ENCODE measurements at places on chromosomes 1 and 21.

- DNase-seq, result no peak
Observed at GRCh38 chr1:36977731-36978406, 56.4 kb downstream of the GRIK3 start.

GRCh38 chr1:209446356-209446755 lies 137.2 kb upstream of the CAMK1G start:
- DNase-seq, result no peak

- no peak for DNase-seq
Observed at GRCh38 chr1:22826604-22827580, 116.3 kb downstream of the EPHB2 start.

- no peak for DNase-seq
Observed at GRCh38 chr1:85656256-85656655, 52.0 kb downstream of the ZNHIT6 start.

DNA sequence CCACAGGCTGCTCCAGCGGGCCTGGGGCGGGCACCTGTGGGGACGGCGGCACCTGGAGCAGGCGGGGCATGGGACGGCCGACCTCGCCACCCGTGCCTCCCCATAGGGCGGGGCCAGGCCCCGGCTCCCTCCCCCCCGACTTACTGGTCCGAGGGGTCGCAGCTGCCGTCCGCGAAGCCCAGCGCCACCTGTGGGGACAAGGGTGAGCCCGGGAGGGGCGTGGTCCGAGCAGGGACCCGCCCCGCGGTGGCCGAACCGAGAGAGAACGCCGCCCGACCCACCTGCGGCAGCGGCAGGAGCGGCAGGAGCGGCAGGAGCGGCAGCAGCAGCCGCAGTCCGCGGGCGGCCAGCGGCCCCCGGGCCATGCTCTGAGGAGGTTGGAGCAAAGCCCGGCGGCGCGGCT lies at the start of gene TMEM52:
TSS of gene TMEM52 (minus strand) at position 379 of the 403 bp plus-strand sequence. CDS start at position 365, 14 bp downstream.
- DNase-seq, result no peak

GRCh38 chr1:212967801-212968200 lies 17.5 kb downstream of the VASH2 start:
- DNase-seq, result no peak

- no peak for DNase-seq
Observed at GRCh38 chr1:15454256-15454655, 2.3 kb upstream of the CELA2A start.

GRCh38 chr21:17560377-17561025 lies 47.7 kb downstream of the CXADR start:
- DNase-seq, result no peak

DNA sequence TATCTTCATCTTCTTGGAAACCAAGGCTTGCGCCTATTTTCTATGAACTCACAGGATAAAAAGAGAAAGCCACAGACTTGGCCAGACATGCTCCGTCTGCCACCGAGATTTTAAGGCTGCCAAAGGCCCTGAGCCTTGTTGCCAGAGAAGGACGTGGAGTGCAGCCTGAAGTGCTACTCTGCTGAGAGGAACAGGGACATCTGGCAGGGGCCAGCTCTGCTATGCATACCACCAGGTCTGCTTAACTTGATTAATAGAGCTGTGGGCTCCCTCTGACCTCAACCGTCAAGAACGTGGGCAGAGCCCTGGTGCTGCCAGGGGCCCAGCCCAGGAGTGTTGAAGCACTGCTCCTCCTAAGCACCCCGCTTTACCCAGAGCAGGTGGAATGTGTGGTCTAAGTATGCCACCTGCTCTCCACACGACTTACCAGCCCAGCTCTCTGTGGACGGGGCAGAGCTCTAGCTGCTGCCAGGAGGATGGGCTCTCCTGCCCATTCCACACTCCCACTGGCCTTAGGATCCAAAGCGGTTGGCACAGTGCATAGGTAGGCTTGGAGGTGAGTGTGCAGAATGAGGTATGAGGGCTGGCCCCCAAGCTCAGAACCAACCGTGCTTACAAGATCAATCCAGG lies 10.6 kb downstream of the HCRTR1 start:
- DNase-seq, result no peak

- no peak for DNase-seq
Observed at GRCh38 chr1:1024149-1024770, 4.3 kb downstream of the AGRN start.

GRCh38 chr1:64543831-64544230 lies 73.9 kb downstream of the CACHD1 start:
- DNase-seq, result no peak

DNA sequence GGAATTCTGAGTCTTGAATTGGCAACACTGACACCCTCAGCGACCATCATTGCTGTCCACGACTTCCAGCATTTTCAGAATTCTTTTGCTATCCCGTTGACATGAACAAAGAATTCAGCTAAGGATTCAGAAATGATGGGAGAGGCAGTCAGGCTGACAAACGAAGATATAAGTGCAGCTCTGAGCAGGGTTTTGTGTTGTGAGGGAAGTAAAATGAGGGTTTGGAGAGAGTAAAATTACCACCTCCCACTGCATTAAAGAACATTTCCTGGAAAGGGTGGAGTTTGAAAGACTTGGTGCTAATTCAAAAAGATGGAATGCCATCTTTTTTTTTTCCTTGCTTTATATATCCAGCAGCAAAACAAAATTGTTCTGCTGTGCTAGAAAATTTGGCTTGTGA lies 4.9 kb upstream of the ELK4 start:
- no peak for DNase-seq

- DNase-seq, result no peak
Observed at GRCh38 chr1:162878000-162878596, 17.1 kb upstream of the CCDC190 start.

- no peak for DNase-seq
Observed at GRCh38 chr1:214154596-214155292, 126.2 kb upstream of the SMYD2 start.

- no peak for DNase-seq
Observed at GRCh38 chr1:218478336-218478735, 133.2 kb downstream of the TGFB2 start.

DNA sequence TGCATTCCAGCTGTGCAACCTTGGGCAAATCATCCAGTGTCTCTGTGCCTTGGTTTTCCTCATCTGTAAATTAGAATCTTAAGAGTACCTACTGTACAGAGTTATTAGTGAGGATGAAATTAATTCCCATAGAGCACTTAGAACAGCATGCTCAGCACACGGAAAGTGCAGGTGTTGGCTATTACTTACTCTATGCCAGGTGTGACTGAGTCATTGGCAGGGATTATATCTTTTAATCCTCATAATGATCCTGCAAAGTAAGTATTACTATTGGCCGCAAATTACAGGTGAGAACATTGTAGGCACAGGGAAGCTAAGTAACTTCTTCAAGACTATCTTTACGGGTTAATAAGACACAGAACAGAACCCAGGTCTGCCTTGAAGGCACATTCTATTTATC lies 6.3 kb upstream of the UBE2U start:
- no peak for DNase-seq

- DNase-seq, result no peak
Observed at GRCh38 chr1:204272505-204272904, 58.7 kb upstream of the GOLT1A start.

DNA sequence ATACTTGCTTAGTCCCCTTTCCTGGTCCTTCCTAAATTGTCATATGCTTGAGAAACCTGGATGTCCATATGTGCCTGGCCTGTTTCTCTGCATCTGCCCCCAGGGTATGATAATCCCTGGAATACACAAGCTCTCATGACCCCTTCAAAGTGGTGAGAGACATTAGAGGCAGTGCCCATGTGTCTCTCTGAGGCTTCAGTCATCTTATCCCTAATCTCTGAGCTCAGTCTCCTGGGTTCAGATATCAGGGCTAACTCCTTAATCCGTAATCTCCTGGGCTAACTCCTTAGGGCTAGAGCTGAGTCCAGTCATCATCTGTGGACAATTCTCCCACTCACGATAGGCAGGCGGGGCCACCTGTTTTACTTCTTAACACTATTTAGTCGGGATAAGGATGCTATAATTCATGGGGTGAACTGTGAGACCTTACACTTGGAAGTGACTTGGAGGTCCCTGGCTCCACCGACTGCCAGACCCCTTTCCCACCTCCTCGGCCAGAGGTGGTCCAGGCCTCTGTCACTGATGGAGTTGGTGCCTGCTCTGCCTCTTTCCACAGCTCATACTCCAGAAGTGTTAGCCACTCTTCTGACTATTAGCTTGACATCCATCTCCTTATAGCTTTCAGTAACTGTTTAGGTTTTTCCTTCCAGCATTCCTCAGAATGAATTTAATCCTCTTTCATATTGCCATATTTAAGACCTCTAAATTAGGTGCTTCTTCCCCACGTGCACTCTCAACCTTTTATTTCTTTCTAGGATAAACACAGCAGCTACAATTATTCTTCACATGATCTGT lies 22.7 kb downstream of the CCN1 start:
- DNase-seq, result no peak

GRCh38 chr1:229947968-229948367 lies 119.1 kb upstream of the GALNT2 start:
- no peak for DNase-seq

GRCh38 chr1:85707267-85707989 lies 805 bp downstream of the ZNHIT6 start:
- no peak for DNase-seq

DNA sequence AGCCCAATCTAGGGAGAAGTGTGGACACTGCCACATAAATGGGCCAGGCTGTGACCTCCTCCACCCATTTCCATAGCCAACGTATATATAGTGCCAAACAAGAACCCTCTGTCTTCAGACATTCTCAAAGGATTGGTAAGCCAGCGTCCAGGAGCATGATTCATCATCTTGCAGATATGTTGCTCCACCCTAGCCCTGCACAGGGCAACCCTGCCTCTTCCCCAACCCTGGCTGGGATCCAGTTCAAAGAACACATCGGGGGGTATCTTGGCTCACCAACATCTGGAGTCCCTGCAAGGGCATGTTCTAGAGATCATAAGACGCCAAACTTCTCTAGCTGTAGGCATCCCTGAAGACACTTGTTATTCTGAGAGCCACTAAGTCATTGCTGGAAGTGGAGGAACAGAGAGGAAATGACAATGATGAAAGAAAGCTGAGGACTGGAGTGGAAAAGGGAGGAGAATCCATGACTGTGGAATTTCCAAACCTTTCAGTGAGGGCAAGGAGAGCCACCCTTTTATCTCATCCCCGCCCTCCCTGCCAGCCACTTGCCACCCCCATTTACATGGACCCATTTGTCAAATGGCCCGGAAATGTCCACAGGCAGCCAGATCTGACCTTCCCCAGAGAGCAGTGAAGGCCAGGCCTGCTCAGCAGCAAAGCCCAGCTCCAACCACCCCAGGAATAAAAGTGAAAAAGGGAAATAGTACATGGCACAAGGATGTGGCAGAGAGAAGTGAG lies 144.1 kb upstream of the CTTNBP2NL start:
- DNase-seq, result no peak

DNA sequence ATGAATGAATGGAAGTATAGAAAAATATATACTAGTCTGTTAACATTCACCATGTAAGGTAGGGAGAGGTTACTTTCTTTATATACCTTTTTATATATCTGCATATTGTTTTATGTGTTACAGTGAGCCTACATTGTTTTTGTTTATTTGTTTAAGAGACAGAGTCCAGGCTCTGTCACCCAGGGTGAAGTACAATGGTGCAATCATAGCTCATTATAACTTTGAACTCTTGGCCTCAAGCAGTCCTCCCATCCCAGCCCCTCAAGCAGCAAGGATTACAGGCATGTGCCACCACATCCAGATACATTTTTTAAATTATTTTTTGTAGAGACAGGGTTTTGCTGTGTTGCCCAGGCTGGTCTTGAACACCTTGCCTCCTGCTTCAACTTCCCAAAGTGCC lies 7.4 kb upstream of the SCYL3 start:
- DNase-seq, result no peak

DNA sequence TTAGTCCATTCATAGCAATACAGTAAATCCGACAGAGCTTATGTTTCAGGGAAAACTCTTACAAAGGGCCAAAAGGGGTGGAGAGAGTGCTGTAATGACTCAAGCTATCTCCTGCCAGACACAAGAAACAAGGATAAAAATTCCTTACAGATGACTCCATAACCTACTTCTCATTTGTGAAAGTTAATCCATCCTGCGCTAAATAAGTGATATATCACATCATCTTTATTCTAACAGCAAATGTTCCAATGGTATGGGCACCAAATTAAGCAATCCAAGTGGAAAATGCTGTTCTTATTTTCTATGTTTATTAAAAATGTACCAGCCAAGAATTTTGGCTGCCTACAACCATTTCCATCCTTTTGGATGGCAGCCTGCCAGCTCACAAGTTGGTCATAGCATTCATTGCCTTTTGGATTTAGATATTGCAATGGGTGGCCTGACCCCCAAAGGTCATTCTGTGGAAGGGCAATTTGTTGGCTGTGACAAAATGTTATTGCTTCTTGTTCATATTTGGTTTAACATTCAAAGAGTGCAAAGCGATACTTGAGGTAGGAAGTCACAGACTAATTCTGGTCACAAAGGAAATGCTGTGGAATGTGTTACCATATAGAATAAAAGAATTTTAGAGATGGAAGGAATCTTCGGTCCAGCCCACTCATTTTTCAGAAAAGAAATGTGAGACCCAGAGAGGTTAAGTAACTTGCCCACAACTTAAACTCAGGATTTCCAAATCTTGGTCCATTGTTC lies 2.8 kb upstream of the ENAH start:
- no peak for DNase-seq

DNA sequence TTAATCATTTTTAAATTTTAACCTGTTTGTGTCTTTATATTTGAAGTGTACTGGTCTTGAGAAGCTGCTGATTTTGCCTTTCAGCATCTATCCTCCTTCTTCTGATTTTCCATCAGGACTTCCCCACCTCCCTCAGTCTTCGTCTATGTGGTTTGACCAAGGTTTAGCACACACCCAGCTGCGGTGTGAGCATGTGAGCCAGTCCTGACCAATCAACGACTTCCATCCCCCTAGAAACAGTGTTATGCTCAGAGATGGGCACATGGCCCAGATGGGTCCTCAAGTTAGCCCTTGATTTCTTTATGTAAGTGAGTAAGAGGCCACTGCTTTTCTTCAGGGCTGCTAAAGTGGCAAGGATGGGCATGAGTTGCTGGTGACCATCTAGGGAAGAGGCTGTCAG lies 190.8 kb downstream of the MATN1 start:
- DNase-seq, result no peak

DNA sequence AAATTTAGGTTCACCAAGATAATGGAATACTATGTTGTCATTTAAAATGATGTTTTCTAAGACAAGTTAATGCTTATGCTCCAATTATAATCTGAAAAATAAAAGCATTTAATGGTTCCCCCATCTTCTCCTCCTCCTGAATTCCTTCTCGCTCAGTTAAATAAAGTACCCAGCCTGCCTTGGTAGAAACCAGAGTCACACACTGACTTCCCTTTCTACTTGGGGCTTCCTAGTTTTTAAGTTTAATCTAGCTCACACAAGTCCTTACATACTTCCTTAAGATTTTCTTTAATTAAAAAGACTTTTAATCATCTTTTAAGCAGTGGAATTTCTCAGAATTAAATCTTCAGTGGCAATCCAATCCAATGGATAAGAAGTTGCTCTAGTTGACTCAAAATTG lies 32.9 kb downstream of the CD58 start:
- DNase-seq, result no peak

GRCh38 chr1:22629886-22630285 lies 6.5 kb upstream of the C1QA start:
- DNase-seq, result no peak

Data from stimulated activated CD8-positive, alpha-beta memory T cell treated with anti-CD3 and anti-CD28 coated beads, Interleukin-4, amount 100 ng/mL, for 24 hours (primary cell).